ENCODE measurements at places on chromosomes 5 and 9.

GRCh38 chr5:41636605-41637004 lies 126.2 kb upstream of the PLCXD3 start:
- DNase-seq: no peak

DNA sequence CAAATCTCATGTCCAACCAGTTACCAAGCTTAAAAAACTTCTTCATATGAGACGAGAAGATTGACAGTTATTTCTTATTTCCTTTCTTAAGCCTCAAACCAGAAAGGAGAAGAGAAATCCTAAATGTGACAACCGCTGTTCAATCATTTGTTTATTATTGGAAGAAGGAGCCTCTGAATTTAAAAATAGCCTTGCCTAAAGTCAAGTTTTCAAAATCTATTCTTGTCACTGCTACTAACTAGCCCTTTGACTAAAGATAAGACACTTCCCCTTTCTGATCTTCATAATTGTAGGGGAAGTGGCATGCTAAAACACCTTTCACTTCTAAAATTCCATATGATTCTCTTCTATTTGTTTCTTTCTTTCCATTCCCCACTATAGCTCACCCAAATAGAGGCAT lies 106.2 kb upstream of the EMB start:
- DNase-seq: no peak

DNA sequence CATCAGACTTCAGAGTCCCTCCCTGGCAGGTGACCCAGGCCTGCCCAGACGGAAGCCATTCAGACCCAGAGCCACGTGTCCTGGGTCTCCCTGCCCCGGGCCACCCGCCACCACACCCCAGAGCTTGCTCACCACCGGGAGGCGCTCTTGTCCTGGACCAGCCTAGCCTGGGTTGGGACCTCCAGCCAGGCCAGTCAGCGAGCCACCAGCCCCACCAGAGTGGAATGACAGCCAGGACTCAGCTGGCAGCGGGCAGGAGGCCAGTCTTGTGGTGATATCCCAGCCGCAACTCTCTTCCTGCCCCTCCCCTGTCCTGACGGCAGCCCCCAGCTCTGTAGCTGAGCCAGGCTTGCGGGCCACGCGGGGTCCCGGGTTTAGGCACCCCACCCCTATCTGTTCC lies 1.7 kb upstream of the PTGDS start:
- no peak for DNase-seq

- DNase-seq: no peak
Measured at GRCh38 chr5:1349246-1349645, 4.3 kb upstream of the CLPTM1L start.

DNA sequence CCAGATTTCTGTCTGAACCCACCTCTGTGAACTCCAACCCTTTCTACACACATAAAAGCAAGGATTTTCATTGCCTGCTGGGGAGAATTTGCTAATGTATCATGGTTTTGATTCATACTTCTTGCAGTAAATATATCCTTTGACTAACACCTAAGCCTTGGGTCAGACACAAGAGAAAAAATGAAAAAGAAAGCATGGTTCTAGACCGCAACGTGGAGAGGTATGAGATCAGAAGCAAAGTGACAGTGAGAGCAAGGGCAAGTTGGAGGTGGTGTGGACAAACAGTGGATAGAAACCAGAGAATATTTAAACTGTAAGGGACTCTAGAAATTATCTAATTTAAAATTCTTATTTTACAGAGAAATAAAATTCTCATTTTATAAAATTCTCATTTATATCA lies 212.9 kb upstream of the SEMA6A start:
- no peak for DNase-seq

DNA sequence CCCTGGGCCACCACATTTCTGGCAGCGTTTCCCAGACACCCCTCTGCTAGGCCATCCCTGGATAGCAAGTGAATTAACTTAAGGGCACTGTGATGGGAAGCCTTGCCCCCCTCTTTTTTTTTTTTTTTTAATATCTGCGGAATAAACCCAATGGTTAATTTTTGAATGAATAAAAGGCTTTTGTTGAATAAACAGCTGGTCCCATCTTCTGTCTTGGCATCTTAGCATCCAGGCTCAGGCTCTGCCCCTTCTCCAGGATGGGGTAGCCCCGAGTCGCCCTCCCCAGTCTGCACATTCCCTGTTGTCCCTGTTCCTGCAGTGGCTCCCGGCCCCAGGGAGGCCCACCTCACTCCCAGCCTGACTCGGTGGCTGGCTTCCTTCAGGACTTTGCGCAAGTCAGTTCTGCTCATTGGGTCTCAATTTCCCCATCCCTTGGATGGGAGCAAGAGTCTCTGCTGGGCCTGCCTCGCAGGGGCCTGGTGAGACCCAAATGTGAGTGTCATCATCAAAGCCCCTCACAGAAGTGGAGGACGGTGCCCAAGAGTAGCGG lies 29.0 kb upstream of the HMCN2 start:
- DNase-seq: no peak

- DNase-seq: no peak
Measured at GRCh38 chr5:18792145-18792544, 1157.9 kb downstream of the TAF11L14 start.

DNA sequence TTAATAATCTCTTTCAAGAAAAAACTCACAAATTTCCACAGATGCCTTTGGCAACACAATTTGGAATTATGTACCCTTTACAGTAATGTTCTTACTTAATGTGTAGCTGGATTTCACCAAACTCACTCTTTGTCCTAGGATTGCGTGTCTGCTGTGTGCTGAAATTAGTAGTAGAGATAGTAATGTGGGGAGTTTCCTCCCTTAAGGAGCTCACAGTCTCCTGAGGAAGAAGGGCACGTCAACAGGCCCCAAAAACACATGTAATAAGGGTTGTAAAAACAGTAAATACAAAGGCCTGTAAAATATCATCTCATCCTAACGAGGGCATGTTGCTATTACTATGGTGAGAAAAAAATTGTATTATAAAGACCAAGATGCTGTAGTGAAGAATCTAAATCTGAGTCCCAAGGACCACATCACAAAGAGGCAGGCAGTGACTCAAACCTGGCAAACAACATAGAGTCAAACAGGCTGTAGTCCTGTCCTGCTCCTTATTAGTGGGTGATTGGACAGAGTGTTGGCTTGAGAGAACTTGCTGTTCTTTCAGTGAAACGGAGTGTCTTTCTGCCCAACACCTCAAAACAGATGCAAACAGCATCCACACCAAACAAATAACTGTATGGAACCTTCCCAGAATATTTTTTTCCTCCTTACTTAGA lies 83.2 kb upstream of the PAPPA start:
- DNase-seq: no peak

GRCh38 chr5:395156-395920 lies 47.6 kb upstream of the EXOC3 start:
- DNase-seq: no peak

- no peak for DNase-seq
Measured at GRCh38 chr9:77663754-77664153, 15.6 kb upstream of the GNA14 start.

DNA sequence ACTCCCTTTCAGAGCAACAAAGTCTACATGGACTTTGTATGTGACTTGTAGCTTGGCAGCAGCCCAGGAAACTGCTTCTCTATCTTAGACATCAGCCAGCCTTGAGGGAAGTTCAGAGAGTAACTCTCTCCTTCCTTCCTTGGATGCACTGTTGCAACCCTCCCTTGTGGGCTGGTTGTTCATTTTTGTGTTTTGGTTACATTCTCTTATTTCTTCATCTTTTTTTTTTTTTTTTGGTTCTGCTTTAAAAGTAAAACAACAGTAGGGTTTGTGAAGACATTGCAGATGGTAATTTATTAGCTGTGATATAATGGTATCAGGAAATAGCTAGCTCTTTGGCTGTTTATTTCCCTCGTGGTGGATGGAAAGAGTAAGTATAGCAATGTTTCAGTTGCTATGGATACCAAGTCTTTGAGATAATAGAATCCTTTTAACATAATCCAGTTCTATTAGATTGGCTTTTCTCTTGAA lies 97.9 kb upstream of the MAMDC2 start:
- no peak for DNase-seq

DNA sequence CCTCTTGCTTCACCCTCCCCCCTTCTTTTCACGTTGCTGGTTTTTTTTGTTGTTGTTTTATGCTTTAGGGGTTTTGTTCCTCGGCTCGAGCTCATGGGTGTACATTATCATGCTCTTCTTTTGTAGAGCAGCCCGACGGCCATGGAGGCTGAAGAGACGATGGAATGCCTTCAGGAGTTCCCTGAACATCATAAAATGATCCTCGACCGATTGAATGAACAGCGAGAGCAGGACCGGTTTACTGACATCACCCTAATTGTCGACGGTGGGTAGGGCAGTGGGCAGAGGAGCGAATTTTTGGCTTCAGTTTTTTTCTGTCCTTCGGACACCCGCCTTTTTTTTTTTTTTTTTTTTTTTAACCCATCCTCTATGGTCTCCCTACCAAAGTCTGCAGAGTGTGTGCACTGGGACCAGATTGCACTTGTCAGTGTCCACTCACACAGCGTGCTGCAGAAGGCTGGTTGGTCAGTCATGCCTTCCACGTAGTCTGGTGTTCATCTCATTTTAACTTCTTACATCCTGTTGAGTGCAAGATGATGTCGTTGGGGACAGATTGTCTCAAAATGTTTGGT lies 1.3 kb downstream of the ZNF131 start:
- no peak for DNase-seq

DNA sequence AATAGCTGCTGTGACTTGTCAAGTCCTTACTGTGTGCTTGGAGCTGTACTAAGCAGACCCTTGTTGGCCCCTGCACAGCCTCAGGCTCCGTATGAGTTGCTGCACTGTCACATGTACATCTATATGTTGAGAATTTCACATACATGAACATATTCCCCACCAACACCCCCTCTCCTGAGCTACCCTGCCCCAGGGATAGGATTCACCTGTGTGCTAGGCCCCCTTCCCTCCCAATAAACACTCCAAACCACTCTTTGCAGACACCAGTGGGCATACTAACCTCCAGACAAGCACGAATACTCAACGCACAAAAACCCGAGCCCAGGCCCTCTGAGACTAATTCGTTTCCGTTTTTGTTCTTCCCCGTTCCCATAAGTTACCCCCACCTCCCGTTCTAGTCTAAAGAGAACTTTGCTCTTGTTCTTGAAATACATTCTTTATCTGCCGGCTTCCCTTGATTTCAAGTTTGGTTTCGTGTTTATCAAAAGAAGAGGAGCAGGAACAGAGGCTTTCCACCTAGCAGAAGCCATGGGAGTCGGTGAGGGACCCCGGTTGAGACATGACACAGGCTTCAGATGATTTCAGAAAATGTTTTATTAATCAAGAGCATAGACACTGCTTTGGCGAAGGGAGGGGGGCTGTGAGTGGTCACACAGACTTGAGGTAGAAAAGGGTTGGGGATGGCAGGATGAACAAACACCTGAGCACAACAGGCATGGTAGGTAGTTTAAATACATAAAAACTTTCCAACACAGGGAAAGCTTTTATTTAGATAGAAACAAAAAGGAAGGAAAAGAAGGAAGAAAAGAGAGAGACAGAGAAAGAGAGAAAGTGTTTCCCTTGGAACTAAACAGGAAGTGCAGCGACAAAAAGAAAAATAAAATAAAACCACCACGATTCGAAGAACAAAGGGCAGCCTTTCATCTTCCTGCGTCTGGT lies 3.4 kb downstream of the HAND1 start:
- DNase-seq: no peak

DNA sequence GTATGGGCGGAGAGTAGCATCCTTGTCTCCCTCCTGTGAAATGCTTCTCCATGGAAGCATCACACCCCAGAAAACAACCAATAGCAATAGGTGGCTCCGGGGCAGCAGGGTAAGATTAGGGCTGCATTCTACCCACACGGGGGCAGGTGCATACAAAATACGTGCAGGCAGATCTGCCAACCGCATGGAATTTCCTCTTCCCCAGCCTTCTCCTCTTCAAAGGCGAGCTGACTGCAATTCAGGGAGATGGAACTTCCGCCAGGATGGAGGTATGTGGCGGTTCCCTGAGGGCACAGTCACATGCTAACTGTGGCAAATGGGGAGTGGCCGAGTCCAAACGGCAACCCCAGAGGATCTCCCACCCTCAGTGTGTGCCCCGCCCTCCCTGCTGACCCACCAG lies 81.5 kb downstream of the LMNB1 start:
- DNase-seq: no peak

DNA sequence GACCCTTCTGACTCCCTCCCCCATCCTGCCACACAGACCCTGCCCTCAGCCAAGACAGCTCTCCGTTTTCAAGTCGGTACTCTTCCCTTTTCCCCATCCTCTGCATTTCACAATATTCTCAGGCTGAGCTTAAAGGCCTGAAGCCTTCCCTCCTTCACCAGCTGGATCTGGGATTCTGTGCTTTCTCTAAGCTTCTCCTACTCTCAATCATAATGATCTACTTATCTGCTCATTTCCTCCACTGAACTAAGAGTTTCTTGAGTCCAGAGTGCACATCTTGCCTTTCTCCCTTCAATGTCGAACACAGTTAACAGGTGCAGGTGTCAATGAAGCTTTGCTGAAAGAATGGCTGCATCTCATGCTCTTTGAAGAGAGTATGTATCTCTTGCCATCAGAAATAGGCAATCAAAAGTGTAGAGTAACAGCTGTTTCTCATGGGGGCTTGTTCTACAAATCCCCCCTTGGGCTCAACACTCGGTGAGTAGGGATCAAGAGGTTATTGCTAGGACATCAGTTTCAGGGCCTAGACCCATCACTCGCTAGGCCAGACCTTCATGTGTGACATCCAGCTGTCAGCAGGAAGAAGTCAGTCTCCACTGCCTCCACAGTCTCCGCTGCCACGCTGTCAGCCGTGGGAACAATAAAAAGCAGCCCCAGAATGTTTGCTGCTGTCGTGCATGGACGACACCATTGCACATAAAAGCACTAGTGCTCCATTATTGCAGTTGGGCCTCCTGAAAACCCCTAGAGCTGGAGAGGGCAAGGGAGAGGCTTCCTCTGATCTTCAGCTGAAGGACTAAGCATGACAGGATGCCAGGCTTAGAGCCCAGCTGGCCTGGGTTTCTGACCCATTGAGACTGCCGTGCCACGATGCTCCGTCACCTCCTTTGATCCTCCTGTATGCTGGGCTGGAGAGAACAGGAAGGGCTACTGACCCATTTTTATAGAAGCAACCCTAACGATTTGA lies 23.7 kb downstream of the TRAF1 start:
- DNase-seq: no peak

DNA sequence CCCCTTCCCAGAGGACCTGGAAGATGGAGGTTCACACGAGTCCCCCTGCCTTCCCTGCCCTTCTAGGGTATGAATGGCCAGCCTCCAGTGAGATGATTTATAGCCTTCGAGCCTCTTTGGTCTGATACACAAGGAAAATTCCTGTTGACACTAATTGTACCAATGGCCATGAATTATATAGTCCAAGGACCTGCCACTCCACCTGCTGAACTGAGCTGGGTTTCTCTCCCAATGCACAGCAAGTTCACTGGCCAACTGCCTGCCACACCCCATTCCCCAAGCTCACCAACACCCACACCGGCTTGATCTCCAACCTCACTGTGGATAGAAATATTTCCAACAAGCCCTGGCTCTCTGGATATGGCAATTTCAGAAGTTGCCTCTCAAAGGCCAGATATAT lies 9.3 kb upstream of the ADRA1B start:
- DNase-seq: no peak

GRCh38 chr5:35316611-35317274 lies 86.5 kb upstream of the PRLR start:
- DNase-seq: no peak

- no peak for DNase-seq
Measured at GRCh38 chr5:65612298-65612907, 11.7 kb downstream of the TRIM23 start.

- no peak for DNase-seq
Measured at GRCh38 chr9:91119142-91119541, 242.6 kb downstream of the AUH start.

- no peak for DNase-seq
Measured at GRCh38 chr9:17750269-17750668, 171.4 kb downstream of the SH3GL2 start.

GRCh38 chr9:113652355-113653152 lies 189.0 kb downstream of the RGS3 start:
- DNase-seq: no peak

Data from cortex of kidney (tissue), 1 donor.